ENCODE measurements at places on chromosomes 11 and 22.

DNA sequence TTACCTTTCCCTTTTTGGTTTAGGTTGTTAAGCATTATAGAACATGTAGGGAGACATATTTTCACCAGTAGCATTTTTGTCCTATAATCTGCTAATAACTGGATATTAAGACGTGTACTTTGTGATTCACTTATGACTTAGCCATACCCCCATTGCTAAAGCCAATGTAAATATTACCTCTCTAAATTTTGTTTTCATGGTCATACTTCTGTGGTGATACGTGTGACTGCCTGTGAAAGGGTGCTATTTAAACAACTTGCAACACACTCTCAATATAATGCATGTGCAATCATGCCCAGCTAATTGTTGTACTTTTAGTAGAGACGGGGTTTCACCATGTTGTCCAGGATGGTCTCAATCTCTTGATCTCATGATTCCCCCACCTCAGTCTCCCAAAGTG is 36.2 kb upstream of the PAK1 start:
- no peak for DNase-seq

GRCh38 chr11:64448599-64449380 is 89.8 kb downstream of the RPS6KA4 start:
- no peak for DNase-seq

DNA sequence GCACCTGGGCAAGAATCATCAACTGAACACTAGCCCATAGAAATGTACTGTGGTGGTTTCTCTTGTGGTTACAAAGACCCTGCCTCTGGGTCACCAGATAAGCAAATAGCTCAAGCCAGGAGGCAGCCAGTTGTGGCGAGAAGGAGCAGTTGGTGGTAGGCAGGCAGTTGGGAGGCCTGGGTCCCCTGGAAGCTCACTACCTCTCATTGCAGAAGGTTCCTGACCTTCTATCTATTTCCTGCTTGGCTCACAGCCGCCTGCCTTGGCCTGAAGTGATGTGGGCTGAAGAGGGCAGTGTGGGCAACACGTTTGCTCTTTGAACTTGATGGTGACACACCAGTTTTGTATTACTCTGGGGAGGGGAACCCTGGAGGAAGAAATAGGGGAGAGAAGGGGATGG is 34.7 kb downstream of the NECTIN1 start:
- no peak for DNase-seq

DNA sequence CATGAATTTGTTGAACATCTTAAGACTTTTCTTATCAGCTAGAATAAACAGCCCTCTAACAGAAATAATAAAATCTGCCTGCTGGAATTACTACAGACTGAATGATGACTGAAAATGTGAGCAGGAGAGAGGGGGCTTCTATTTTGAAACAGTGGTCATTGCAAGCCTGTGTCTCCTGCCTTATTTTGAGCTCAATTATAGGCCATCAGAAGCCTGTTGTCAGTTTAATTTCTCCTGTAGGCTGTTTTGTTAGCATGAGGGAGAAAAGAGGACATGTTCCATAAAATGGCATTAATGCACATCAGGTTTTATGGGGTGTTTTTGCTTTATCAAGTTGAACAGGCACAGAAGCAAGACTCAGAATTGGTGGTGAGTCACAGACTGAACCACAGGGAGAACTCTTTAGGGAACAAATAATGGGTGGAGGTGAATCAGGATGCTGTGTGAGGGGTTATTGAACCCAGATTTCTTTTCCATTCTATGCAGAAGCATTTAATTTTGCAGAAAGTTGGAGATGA is 129.1 kb downstream of the PARVA start:
- DNase-seq: no peak

DNA sequence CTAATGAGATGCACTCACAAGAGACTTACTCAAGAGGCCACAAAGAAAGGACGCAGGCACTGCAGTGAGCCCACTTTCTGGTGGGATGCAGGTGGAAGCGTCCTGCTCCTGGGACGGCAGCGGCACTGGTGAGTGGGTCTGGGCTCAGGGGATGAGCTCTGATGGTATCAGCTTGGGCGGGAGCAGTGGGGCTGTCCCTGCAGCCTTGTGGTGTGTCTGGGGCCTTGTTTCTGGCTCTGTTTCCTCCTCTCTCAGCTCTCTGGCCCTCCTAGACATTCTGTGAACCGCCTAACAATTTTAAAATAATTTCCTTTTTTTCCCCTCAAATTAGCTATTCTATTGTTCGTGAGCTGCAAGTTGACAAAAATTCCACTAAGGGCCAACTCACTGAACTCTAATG is 8.8 kb upstream of the ST14 start:
- no peak for DNase-seq

- no peak for DNase-seq
Observed at GRCh38 chr22:20589614-20590476, 82.4 kb downstream of the MED15 start.

- no peak for DNase-seq
Observed at GRCh38 chr22:44773082-44773481, 20.7 kb downstream of the ARHGAP8 start.

- DNase-seq: no peak
Observed at GRCh38 chr11:35539256-35539655, 13.8 kb upstream of the PAMR1 start.

- DNase-seq: no peak
Observed at GRCh38 chr11:117438371-117439000, 110.8 kb downstream of the CEP164 start.

DNA sequence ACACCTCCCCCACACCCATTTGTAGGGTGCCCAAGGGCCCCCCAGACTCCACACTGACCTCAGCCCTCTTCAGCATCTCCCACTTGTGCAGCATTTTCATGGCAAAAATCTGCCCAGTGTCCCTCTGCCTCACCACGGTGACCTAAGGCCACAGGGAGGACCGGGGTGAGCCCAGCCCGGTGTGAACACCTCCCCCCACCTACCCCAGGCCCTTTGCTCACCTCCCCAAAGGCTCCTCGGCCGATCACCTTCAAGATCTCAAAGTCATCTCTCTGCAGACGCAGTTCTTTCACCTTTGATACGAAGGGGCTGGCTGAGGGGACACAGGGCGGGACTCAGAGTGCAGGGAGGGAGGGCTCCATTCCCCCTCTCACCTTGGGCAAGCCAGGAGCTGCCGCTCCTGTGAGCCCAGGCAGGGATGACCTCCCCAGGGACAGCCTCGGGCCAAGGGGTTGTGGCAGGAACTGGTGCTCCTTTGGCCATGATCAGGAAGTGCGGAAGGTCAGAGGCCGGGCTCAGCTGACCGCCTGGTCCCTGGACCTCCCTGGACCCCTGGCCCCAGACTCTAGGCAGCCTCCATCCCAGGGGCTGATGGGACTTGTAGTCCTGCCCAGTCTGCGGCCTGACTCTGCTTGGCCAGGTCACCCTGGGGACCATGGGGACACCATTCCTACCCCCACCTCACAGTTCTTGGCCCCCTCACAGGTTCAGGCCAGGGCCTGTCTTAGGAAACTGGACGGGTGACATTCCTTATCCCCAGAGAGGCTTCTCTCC is 2.7 kb downstream of the CDC42BPG start:
- DNase-seq: no peak

- no peak for DNase-seq
Observed at GRCh38 chr22:37985050-37985585, 763 bp upstream of the SOX10 start.

DNA sequence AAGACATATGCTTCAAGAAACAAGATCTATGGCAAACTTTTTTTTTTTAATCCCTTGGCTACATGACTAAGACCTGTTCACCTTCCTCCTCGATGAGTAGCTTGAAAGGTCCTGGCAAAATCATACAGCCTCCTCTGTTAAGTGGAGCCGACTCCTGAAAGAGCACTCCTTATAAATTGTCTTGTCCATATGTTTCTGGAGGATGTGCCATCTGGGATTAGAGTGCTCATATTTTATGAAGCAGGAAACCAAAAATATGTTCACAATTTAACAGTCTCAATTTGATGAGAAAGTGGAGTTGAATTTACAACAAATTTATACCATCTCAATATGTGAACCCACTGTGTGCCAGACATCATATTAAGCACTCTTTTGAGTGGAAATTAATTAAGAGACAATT is 912.1 kb upstream of the FAT3 start:
- no peak for DNase-seq

GRCh38 chr22:33329398-33329797 is 271.2 kb upstream of the SYN3 start:
- no peak for DNase-seq

DNA sequence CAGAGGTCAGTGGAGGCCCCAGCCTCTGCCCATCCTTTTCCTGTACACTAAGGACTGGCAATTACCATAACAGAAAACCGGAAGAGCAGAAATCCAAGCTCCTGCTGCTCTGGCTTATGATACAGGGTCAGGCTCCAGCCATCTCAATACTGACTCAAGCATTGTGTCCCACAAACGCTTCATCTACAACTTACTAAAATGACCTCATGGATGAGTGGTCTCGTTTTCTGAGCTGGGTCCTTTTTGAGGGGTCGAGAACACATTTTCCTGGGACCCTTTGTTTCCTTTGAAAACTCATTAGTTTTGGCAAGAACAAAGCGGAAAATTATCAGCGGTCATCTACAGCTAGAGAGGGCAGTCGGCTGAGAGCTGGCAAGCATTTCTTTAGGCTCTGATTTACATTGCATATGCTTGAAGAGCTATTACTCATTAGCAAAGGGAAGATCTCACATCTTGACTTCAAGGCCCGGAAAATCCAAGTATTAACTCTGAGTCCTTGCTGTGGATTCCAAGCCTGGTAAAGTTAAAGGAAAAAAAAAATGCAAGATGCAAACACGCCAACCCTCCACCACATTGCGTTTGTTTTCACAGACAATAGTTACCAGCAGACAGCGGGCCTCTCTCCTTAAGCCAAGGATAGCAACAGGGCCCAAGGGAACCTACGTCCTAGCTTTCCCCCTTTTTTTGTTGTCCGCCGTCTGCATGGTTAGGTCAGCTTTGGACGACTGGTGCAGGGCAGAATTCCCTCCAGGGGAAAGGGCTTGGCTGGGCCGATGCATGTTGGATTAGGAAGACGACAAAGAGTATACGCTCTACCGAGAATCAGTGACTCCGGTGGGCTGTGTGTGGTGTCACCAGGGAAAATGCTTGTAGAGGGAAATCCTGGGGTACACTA is 1.8 kb downstream of the TESMIN start:
- no peak for DNase-seq

DNA sequence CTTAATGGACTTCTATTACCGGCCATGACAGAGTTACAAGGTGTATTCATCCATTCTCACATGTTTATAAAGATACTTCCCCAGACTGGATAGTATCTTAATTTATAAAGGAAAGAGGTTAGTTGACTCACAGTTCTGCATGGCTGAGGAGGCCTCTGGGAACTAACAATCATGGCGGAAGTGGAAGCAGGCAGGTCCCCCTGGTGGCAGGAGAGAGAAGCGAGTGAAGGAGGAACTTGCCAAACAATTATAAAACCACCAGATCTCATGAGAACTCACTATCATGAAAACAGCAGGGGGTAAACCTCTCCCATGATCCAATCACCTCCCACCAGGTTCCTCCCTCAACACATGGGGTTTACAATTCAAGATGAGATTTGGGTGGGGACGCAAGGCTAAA is 170.0 kb upstream of the PDGFD start:
- no peak for DNase-seq

- DNase-seq: no peak
Observed at GRCh38 chr22:25540908-25541660, 23.4 kb upstream of the GRK3 start.

DNA sequence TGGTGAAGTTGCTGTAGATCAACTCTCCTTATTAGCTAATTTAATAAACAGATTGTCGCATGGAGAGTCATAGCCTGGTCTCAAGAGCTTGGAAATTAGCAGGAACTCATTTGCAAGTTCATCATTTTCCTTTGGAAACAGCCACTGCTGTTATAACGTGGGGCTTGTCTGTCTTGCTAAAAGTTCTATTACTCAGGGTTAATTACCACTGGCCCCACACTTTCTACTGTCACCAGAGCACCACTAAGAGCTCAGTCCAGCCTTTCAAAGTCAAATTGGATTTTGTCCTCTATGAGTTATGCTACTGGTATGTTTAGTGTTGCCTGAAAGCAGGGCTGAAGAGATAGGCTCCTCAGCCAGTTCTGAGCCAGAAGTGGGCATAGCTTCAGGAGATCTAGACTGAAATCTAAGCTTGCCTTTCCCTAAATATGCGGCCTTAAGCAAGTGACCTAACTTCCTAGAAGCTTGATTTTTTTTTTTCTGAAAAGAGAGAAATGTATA is 292.2 kb downstream of the INSC start:
- no peak for DNase-seq

- no peak for DNase-seq
Observed at GRCh38 chr22:42258126-42258525, 12.3 kb downstream of the TCF20 start.

DNA sequence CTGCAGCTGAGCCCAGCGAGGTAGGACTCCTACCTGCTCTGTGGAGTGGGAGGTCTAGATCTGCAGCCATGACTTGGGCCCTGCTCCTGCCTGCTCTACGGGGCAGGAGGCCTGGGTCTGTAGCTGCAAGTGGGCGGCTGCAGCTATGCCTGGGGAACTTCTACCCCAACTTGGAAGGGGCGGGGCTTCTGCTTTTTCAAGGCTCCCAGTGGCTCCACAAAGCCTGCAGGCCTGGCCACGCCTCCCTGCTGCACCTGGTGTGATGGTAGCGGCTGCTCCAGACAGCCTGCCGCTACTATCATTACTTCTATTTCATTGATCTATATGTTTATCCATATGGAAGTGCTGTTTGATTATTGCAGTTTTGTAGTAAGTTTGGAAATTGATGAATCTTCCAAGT is 121.2 kb downstream of the NELL1 start:
- DNase-seq: no peak

GRCh38 chr11:78790784-78791183 is 216.1 kb upstream of the NARS2 start:
- no peak for DNase-seq

DNA sequence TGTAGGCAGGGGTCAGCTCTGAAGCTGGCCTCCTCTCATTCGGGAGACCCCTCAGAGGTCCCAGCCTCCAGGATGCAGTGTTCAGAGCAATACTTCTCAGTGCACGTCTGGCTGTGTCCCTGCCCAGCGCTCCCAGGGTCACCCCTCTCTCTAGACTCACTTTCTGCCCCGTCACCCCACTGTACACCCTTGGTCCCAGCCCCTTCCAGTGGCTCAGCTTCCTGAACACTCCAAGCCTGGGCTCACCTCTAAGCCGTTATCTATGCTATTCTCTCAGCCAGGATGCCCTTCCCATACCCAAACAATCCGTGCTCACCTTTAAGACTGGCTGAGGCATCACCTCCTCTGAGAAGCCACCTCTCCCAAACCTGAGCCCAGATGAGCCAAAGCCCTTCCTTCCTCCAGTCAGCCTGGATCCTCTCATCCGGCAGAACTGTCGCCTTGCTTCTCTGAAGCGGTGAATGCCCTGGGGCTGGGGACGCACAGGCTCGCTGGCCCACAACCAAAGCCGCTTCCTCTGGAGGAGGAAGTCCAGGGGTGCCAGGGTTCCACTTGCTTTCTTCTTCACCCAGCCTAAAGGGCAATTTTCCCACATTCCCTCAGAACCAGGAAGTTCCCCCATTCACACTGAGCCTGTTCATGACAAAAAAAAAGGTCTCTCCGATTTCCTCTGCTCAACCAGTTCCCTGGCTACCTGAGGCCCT is 13.7 kb upstream of the CDKN1C start:
- DNase-seq: no peak

DNA sequence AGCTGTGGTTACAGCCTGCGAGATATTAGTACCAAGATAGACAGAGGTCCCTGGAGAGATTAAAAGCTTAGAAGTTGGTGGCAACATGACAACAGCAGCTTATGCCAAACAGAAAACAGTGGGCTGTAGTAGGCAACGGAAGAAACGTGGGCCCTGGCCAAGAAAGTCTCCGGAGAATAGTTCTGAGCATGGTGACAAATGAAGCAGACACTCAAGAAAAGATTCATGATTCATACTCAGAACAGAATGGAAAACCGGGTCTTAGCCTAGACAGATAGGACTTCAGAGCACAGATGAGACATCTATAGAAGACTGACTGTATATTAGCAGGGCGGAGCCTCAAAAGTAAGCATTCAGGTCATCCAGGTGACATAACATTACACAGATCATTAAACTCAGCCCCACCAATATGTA is 727.4 kb downstream of the ETS1 start:
- no peak for DNase-seq
